Ovary (tissue), 10 donors: ENCODE measurements at places on chromosomes 13 and 19. TPM values are rescaled to one million over a fixed set of nuclear protein-coding genes. Genes with fewer than 3 reads are reported as not detected.

DNA sequence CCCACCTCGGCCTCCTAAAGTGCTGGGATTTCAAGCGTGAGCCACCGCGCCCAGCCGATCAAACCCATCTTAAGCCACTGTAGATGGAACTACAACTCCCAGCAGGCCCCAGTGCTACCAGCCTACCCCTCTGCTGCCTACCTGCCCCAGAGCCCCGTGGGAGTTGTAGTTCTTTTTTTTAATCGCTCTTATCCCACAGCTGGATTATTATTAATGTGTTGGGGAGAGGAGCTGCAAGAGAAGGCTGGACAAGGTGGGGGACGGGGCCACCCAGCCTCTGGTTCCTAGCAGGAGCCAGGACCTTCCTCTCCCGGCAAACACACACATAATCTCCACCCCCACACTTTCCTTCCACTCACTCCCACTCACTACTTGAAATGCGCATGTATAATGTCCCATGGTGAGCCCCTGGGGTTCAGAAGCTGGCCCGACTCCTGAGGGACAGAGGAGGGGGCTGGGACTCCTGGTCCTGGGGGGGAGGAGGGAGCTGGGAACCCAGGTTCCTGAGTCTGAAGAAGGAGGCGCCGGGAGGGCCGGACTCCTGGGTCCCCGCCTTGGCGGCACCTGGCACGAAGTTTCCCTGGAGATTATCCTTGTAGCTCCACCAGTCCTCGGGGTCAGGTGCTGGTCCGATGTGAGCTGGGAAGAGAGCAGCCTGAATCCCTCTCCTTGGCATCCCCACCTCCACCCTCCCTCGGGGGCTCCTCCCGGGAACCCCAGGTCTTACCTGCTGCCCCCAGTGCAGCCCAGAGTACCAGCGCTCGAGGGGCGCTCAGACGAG is 958 bp downstream of the CA11 start:
- peak; percentile 83 for DNase-seq

DNA sequence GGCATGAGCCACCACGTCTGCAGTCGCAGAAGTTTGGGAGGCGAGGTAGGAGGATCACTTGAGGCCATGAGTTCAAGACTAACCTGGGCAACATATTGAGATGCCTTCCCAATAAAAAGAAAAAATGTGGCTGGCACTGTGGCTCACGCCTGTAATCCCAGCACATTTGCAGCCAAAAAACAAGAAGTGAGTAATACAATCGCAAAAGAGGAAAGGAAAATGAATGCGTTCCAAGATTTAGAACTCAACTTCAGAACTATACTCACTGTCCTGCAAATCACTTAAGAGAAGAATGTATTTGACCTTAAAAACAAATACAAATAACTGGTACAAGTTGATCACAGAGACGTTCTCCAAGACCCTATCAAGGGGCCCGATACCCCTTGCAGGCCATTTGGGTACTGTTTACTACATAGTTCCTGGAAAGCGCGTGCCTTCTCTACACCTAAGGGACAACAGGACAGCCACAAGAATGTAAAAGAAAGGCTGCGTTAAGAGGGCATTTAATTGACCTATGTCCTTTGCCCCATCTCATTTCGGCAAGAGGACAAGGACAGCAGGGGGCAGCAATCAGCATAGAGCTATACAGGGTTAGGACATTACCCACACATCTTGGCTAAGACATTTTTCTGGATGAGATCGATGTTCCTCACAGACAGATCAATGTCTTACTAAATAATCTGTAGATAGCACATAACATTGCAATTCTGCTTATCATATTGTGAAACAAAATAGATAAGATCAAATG is 41.3 kb downstream of the FLT3 start:
- DNase-seq: no peak

ZNF582 gene
- 7.9 TPM for total RNA-seq

PTH2 gene
- not detected for total RNA-seq

TEX101 gene
- not detected for total RNA-seq

FNDC3A gene
- total RNA-seq: 49.5 TPM

GRCh38 chr13:113105032-113105920 is at the start of gene F7:
TSS of gene F7 (plus strand) at chr13:113105791. CDS start at chr13:113105842, 51 bp downstream.
- no peak for DNase-seq

FCGBP gene
- total RNA-seq: 41.0 TPM

DNA sequence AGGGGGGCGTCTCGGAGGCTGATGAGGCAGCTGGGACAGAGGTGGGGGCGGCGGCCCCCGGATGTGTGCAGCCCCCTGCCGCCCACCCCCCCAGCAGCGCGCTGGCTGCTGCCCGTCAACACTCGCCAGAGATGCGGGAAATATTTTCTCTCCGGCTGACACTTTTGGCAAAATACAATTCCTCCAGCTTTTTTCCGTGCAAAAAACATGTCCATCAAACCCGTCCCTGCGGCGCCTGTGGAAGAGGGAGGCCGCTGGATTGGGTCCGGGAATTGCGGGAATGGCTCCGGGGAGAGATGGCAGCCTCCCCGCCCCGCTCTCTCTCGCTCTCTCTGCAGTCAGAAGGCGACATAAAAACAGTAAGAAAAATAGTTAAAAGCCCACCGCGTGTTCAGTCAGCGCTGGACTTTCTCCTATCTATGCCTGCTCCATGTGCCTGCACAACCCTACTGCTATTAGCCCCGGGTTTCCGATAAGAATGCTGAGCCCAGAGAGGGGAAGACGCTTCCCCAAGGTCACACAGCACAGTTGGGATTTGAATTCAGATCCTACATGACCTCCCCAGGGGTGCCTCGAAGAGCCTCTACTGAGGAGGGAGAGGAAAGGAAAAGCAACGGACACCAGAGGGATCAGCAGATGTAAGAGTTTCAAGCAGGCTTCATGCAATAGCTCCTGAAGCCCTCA is 23.2 kb downstream of the ZNRF4 start:
- no peak for DNase-seq

GRCh38 chr19:40217934-40218890 is at the start of gene TTC9B:
TSS of gene TTC9B (minus strand) at chr19:40218384. CDS start at chr19:40218381, 3 bp downstream.
- DNase-seq: no peak

DNMT1 gene
- total RNA-seq: 41.5 TPM

- DNase-seq: no peak
These were observed 420.2 kb downstream of the KCTD12 start for GRCh38 chr13:76466043-76466442.

- DNase-seq: no peak
These were observed 329.3 kb downstream of the SPRY2 start for GRCh38 chr13:80011448-80012212.

- no peak for DNase-seq
These were observed 770.1 kb upstream of the PCDH20 start for GRCh38 chr13:62185631-62186255.

DNA sequence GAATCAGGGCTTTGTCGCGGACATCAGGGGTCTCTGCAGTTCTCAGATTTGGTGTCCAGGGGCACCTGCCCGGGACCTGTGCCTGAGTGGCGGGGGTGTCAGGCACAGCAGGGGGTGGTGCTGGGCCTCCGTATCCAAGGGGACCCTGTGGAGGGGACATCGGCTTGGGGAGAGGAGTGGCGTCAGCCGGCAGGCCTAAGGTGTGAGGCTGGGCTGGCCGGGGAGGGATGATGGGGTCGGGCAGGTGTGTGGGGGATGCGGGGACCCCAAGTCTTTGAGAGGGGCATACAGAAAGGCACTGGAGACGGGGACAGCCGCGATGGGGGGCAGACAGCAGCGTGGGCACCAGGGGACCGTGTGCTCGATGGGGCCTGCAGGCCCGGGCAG is 2.5 kb downstream of the EFNA2 start:
- no peak for DNase-seq

ZNF790 gene
- total RNA-seq: 8.3 TPM

TMEM255B gene
- 4.6 TPM for total RNA-seq

PEAK3 gene
- total RNA-seq: 0.11 TPM

CFAP97D2 gene
- total RNA-seq: 5.2 TPM
